ENCODE measurements at places on chromosomes 1 and 21.

DNA sequence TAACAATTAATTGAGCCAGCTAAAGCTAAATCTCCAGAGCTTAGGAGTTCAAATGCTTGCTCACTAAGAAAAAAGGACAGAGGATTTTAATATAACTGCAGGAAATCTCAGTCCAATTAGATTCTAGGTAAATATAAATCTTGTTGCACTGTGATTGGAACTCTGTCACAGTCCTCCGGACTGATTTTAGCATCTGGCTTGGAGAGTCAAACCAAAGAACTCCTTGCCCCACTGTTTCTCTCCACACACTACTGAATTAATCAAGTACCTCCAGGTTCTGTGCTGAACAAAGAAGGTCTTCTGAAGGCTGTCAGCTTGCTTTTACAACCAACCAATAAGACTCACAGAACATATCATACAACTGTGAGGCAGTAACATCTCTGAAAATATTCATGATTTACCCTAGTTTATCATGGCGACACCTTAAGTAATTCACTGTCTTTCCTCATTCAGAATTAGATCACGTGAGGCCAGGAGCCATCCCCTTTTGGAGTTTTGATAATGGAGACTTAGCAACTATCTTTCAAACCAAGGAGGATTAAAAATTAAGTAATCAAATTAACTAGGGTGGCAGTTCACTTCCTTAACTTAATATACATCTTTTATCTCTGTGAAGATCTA lies 176.0 kb downstream of the RERE start:
- DNase-seq = peak; percentile 43

GRCh38 chr1:219189021-219189824 lies 15.5 kb downstream of the LYPLAL1 start:
- no peak for DNase-seq

- no peak for DNase-seq
Observed at GRCh38 chr1:157390651-157391050, 161.7 kb downstream of the FCRL5 start.

- no peak for DNase-seq
Observed at GRCh38 chr1:46464013-46464548, 25.6 kb upstream of the DMBX1 start.

DNA sequence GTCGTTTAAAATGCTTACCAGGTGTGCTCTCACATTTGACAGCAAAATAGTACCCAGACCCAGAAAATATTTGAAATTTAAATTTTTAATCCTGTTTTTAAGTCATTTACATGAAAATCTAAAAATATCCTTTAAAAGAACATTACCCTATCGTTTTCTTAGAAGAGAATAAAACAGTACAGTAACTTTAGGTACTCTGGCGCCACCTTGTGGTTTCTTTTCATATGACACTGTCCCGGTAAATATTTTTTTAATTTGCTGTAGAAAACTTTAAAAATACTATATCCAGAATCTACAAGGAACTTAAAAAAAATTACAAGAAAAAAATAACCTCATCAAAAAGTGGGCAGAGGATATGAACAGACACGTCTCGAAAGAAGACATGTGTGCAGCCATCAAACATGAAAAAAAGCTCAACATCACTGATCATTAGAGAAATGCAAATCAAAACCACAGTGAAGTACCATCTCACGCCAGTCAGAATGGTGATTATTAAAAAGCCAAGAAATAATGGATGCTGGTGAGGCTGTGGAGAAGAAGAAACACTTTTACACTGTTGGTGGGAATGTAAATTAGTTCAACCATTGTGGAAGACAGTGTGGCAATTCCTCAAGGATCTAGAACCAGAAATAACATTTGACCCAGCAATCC lies 129.2 kb downstream of the RGS21 start:
- peak; percentile 45 for DNase-seq

DNA sequence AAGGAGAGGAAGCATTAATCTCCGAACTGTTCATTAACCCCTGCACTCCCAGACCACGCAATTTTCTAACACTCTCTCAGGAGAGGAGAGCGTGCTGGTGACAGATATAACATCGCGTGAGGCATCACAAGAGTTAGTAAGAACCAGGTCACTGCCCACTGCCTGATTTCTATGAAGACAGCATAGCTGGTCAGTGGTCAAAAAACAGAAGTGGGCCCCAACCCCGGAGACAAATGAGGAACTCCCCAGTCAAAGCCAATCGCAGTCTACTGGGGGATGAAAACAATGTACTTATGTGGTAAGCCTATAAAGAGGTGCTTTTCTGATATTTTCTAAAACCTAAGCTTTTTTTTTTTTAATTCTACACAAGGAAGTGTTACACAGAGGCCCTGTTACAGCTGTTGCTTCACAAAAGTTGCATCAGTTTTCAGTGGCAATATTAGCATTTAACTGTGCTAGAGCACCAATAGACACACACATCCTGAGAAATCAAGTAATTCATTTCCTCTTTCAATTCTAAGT lies 231.8 kb upstream of the IRF2BP2 start:
- no peak for DNase-seq
